Omental fat pad (tissue), 4 donors: ENCODE measurements at places on chromosomes 6 and 20.

GRCh38 chr20:36585410-36586125, 12.2 kb downstream of the TGIF2 start:
- no peak for DNase-seq

- DNase-seq: no peak
Observed at GRCh38 chr20:51758978-51759544, 9.1 kb downstream of the ATP9A start.

- DNase-seq: no peak
Observed at GRCh38 chr6:134730013-134730412, 219.9 kb downstream of the ALDH8A1 start.

GRCh38 chr6:133587546-133588160, 301.3 kb upstream of the TCF21 start:
- no peak for DNase-seq

- no peak for DNase-seq
Observed at GRCh38 chr6:39425346-39426072, 103.0 kb upstream of the KCNK16 start.

DNA sequence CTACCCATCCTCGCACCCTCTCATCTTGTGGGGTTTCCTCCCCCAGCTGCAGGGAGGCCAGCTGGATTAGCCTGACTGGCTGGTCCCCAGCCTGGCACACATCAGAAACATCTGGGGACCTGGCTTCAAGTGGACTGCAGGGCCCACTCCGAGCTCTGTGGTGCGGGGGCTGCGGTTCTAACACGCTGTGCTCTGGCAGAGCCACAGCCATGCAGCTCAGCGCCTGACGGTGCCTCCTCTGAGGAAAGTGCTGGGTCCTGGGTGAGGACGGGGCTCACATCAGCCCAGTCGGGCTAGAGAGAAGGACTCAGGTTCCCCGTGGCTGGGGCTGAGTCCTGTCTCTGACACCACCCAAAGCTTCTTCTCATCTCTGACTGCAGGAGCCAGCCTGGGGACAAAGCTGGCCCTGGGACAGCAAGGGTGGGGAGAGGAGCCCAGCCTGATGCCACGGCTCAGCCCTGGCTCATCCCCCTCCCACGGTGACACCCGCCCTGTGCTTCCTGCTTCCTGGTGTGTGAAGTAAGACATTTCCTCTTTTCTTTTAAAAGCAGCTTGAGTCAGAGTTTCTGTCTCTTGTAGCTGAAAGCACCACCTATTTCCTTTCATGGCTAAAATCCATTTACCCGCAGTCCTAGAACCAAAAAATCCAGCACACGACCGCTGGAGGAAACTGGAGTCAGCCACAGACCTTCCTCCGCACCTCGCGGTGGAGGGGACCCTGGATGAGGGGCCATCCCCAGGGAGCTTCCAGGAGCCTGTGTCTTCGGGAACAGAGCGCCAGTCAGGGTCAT, 127.4 kb upstream of the AFDN start:
- no peak for DNase-seq

GRCh38 chr6:37558168-37558567, 58.5 kb upstream of the CCDC167 start:
- no peak for DNase-seq

DNA sequence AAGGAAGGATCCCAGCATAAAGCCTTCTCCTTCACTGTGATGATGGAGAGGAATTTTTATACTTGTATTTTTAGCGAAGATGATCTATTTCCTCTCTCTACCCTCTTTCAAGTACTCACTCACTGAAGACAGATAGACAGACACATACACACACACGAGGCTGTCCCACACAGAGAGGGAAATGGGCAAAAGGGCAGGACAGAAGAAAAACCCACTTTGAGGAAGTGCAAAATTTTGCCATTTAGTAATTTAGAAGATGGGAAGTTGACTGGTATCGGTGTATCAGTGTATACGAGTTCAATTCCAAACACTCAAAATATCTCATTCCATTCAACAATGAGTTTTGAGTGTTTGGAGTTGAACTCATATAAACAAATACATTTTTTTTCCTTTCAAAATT, 30.9 kb downstream of the HEBP2 start:
- no peak for DNase-seq

DNA sequence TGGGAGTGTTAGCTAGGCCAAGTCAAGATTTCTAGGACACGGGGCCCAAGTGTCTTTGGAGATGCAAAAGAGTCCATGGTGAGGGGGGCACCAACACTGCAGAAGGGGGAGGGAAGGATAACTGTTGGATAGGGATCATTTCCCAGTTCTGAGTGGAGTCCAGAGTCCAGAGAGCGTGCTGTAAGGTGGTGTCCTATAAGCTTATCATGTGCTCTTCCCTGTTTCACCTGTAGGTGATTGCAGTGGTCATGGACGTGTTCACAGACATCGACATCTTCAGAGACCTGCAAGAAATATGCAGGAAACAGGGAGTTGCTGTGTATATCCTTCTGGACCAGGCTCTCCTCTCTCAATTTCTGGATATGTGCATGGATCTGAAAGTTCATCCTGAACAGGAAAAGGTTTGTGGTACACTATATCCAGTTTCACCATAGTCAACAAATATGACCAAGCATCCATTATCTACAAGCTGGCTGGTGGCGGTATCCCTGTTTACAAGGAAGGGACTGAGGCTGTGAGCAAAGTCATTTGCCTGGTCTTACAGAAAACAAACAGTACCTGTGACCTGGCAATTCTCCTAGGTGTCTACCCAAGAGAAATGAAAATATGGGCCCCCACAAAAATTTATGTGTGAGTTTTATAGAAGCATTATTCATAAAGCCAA, 15.6 kb downstream of the FAM83D start:
- no peak for DNase-seq

DNA sequence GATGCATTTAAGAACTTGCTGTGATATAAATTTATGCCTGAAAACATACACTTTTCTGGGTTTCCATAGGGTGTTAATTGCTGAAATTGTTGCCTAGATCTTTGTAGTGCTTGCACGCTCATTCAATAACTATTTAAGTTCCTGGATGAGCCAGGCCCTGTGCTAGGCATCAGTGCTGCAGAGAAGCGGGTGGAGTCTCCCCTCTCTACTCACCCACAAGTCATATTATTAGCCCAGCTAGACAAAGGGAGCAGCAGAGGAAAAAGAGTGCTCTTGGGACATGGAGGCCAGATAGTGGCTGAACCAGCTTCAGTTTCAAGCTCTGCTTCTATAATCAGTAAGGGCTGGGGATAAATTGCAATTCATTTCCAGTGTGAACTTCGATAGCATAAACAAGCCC, 329.1 kb downstream of the TFAP2B start:
- no peak for DNase-seq

DNA sequence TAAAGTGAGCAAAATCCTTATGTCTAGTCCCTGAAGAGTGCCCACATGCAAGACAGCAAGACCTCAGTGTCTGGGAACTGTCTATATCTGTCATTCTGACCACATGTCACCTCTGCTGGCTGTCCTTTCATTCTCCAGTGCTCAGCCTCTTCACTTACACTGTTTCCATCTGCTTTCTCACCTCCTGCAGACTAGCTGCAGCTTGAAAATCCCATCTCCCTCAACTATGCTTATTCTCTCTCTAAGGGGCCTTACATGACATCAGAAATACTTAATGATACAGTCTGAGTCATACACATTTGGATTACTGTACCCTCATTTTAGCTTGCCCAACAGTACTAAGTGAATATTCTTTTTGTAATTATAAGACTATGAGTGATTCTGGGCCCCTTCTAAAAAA, 587.8 kb downstream of the EPM2A start:
- no peak for DNase-seq

DNA sequence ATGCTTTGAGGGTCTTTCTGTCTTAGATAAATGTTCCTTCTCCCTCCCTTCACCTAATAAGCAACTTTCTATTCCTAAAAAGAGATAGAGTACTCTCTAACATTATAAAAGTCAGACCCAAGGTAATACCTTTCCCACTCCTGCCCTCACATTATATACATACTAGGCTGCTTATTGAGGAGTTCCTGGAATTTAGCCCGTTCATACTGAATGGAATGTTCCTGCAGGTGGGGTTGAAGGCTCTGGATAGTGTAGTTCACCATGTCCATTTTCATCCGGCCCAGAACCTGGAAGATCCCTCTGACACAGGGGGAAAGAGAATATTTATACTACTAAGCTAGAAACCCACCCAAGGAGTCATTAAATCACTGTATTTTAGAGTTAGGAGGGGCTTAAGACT, 20.4 kb downstream of the TCP11 start:
- DNase-seq: no peak

- DNase-seq: no peak
Observed at GRCh38 chr6:70847106-70848084, 109.5 kb downstream of the B3GAT2 start.

DNA sequence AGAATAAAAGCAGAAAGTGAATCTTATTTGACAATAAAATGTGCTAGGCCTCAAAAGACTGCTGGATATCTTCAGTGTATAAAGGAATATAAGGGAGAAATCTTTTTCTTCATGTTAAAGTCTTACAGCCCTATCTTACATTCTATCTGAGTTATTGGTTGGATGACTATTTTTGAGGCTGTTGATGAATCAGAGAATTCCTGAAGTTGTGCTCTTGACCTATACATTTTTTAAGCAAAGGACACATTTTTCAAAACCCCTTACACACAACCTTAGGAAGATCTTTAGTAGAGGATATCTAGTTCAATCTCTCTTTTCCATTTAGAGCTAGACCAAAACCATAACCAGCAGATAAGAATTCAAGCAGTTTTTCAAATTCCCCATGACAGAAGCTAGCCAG, 10.9 kb upstream of the CGA start:
- no peak for DNase-seq

DNA sequence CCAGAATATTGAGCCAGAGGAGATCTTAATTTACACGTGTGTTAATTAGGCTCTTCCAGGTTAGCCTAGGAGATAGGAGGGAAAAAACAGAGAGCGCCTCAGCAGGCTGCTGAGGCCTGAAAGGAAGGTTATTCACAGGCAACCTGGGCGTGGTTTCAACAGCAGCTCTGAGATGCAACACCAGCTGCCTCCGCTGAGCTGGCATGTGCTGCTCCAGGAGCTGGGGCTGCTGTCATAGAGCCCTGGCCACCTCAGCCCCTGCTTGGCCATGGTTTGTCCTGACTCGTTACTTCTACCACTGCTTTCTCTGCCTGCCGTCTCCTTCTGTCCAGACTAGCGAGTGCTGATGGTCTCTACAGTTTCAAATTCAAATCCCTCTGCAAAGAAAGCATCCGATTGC, 32.4 kb upstream of the RPP40 start:
- no peak for DNase-seq

- no peak for DNase-seq
Observed at GRCh38 chr6:111607279-111607678, 1.6 kb upstream of the TRAF3IP2 start.

DNA sequence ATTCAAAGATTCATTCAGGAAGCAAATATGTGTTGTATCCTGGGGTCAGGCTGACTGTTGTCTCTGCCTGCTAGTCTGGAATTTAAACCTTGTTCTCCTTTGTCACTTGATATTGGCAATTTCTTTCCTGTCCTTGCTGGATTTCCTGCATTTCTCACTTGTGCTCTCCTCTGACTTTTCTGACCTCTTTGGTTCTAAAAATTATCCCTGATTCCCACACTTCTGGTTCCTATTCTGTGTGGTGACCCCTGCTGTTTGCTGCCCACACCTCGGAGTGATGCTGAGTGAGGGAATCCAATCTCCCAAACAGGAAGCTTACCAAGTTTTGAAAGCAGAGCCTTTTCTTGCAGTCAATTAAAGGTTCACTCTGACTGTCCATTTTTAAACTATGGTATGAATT, 345.3 kb downstream of the CDKAL1 start:
- no peak for DNase-seq

- DNase-seq: no peak
Observed at GRCh38 chr20:8155229-8155628, 23.2 kb downstream of the PLCB1 start.

DNA sequence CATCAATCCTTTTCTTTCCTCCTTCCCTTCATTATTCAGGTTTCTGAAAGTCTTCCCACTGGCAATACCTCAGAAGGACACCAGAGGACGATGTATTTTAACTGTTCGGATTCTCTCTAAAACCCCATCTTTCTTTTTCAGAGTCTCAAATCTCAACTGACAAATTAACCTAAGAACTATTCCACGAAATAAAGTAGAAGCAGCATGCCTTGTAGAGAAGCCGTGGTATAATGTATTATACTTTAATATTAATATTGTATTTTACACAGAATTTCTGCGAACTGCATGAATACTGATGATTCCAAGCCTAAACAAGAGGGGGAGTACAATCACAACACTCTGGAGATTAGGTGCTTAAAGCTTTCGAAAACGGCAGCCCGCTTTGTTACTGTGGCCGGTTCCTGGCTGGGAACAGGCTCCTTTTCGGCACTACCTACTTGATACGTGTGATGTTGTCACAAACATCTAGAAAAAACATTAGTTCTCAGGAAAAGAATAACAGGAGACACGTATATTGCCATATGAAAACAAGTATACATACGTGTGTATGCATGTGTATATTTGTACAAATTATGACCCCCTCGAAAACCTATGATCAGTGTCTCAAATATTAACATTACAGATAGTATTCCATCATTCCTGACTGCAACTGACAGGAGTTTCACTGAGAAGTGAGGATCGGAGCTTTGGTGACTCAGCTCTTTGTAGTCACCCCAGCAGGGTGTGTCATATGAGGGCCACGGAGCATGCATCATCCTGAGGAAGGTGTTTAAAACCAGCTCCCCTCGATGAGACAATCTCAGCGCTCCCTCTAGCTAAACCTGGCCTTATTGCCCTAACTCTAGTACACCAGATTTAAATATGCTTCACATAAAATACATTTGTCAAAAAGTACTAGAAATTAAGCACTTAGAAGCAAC, 319.7 kb upstream of the TCF21 start:
- peak; percentile 24 for DNase-seq

GRCh38 chr6:55511122-55511800, 67.7 kb downstream of the HMGCLL1 start:
- DNase-seq: no peak

- DNase-seq: no peak
Observed at GRCh38 chr6:163761481-163761880, 347.0 kb downstream of the QKI start.

DNA sequence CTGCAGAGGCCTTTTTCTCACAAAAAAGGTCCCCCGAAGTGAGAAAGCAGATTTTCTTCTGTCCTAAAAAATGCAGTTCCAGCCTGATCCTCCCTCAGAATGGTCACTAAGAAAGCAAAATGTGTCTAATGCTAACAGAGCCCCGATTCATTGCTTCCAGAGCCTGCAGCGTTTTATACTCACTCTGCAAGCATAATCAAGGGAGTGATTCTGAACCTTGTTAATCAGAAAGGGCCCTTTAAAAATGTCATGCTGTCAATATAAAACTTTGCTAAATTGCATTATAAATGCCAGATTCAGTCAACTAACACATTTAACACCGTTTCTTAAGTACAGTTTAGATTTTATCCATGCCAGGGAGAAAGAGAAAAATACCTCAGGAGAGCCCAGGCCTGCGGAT, 202.8 kb downstream of the CD83 start:
- no peak for DNase-seq

- DNase-seq: no peak
Observed at GRCh38 chr20:32333988-32334885, 23.9 kb upstream of the ASXL1 start.

DNA sequence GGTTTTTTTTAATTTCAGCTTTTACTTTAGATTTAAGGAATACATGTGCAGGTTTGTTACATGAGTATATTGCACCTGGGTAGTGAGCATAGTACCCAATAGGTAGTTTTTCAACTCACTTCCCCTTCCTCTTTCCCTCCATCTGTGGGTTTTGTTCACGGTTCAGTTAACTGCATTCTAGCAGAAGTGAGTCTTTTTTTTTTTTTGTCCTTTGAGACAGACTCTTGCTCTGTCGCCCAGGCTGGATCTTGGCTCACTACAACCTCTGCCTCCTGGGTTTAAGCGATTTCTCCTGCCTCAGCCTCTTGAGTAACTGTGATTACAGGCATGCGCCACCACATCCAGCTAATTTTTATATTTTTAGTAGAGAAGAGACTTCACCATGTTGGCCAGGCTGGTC, 8.7 kb downstream of the UBR2 start:
- no peak for DNase-seq
